ENCODE measurements at places on chromosomes 2 and 18. TPM values are rescaled to one million over a fixed set of nuclear protein-coding genes. Genes with fewer than 3 reads are reported as not detected.
A peak's percentile ranks its signal among the peaks of the same experiment; 100 is the strongest.

The NTSR2 gene
- total RNA-seq, result 0.22 TPM

The CCDC178 gene
- total RNA-seq, result not detected

The UGT1A4 gene
- total RNA-seq, result not detected

The GALR1 gene
- total RNA-seq, result 0.02 TPM

The PHLPP1 gene
- total RNA-seq, result 3.5 TPM

The CNRIP1 gene
- total RNA-seq, result 4.6 TPM

The SEPTIN10 gene
- total RNA-seq, result 26.6 TPM

The RSAD2 gene
- 3.0 TPM for total RNA-seq

The PLEKHM3 gene
- total RNA-seq, result 2.2 TPM

DNA sequence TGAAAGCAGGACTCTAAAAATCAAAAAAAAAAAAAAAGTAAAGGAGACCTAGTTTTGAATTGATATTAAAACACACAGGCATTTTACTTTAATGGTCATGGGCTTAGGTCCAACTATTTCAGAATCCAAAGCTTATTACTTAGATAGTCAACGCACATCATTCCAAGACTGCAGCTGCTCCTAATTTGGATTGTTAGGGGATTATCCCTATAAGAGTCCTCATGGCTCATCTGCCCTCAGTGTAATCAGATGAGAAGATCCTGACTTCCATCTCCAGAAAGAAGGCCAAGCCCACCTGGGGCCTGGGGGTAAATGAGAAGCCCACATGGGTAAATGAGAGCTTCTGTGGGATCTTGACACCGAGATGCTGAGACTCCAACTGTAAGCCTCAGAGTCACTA, 424.2 kb downstream of the NRXN1 start:
- DNase-seq, result no peak

DNA sequence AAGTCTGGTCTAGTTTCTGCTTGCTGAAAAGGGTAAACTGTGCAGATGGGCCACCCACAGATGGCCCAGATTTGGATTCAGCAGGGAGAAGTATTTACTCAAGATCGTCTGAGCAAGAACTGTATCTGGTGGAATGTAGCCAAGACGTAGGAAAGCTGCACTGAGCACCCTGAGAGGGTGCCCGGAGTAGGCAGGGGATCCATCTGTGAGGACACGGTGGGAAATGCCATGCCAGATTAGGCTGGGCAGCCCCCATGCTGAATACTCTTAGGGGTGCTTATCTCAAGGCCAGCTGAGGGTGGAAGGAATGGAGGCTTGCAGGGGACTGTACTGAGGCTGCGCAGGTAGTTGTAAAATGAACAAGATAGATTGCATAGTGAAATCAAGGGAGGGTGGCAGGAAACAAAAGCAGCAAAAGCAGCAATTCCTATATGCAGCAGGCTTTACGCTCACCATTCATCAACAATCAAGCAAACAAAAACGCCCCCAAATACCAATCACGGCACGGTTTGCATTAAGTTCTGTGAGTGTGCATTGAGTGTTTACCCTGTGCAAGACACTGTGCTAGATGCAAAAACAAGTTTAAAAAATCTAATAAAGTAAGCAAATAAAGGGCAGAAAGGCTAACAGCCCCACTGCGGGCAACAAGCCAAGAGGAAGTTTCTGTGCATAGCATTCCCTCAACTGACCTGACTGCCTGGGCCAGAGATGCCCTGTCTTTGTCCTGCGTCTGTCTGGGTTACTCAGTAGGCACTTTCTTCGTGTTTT, 32.2 kb upstream of the LPIN2 start:
- DNase-seq, result peak; percentile 56

DNA sequence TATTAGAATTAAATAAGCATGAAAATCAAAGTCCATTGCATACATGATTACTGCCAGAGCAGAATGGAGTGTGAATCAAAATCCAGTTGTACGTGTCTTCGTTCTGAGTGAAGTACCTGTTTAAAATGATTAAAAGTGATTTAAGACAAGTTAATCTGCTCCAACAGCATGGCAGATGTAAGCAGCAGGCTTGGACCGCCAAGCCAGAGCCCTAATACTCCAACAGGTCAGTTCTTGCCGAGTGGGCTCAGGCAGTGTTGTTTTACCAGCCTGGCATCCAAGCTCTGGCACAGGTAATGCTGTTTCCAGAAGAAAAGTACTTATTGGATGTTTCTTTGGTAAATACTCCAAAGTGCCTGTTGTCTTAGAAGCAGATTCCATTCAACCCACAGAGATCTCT, 171.4 kb upstream of the EPAS1 start:
- DNase-seq, result no peak

GRCh38 chr2:191907091-191907490, 60.2 kb upstream of the CAVIN2 start:
- DNase-seq, result no peak

- DNase-seq, result no peak
These were observed 327.6 kb upstream of the ZEB2 start for GRCh38 chr2:144847347-144848080.

DNA sequence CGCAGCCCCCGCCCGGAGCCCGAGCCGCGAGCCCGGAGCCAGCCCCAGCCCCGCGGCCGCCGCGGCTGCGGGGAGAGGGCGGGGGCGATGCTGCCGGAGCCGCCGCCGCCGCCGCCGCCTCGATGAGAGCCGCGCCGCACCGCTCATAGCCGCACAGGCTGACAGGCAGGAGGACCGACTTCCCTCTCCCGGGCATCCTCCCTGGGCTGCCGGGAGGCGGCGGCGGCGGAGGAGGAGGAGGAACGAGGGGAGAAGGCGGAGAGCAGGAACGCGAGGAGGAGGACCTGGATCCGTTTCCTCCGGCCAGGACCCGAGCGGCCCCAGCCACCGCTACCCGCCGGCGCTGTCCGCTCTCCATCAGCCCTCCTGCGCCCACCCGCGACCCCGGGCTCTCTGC, 370 bp downstream of the KLHL29 start:
- DNase-seq, result peak; percentile 69

GRCh38 chr2:74420006-74420405, 1.4 kb downstream of the C2orf81 start:
- no peak for DNase-seq

DNA sequence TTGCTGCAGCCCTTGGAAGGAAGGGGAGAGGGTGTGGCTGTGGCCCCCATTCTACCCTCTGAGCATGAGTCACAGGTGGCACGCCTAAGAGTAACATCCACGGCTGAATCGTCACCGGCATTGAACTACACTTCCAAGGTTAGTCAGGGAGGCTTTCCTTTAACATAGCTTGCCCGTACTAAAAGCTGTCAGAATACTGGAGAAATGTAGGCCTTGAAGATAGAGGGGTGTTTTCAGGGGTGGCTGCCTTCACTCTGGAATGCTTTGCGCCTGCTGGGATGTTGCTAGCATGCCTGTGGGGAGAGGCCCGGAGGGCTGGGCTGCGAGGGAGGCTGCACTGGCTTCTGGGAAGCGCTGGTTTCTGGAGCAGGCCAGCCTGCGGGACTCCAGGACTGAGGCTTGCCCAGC, 333.7 kb downstream of the AGAP1 start:
- no peak for DNase-seq

DNA sequence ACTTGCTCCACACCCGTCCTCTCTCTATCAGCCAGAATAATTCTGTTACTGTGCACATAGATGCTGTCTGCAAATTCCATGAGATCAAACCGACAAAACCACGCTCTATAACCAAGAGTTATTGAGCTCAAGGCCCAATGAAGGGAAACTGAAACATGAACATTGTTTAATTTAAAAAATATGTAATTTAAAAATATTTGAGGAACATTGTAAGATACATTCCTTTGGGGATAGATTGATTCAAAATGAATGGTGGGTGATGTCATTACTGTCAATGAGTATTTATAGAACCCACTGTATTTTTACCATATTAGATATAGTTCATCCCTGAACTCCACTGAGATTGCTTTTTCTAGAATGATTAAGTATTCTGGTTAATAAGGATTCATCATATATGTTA, 50.4 kb downstream of the NCKAP5 start:
- no peak for DNase-seq

- DNase-seq, result no peak
These were observed 593 bp upstream of the NRBP1 start for GRCh38 chr2:27427863-27428212.

GRCh38 chr2:176804392-176804791, 408.2 kb upstream of the HNRNPA3 start:
- DNase-seq, result no peak

- no peak for DNase-seq
These were observed 17.1 kb downstream of the GATA6 start for GRCh38 chr18:22186484-22186971.

GRCh38 chr18:74951165-74951760, 257.7 kb downstream of the PTGR3 start:
- no peak for DNase-seq

- DNase-seq, result no peak
These were observed 3.7 kb downstream of the GPR35 start for GRCh38 chr2:240628808-240629618.

GRCh38 chr2:28828382-28828781, 17.7 kb downstream of the SPDYA start:
- DNase-seq, result no peak

GRCh38 chr2:187545238-187545751, 8.9 kb downstream of the TFPI start:
- DNase-seq, result no peak

DNA sequence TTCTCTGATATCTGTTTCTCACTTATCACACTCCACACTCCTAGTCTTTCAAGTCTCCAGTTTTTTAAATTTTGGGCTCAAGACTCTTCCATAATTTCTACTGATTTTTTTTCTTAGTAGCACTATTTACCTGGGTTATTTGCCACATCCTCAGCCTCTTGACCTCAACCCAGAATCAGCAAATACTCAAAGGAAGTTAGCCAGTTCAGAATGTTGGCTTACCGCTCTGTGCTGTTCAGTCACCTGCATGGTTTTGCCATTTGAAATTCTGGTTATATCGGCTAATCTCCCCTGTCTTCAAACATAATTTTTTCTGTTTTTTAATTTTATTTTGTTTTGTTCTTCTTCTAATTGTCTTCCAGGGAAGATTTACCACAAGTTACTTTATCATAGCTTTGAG, 412.6 kb downstream of the PTH2R start:
- no peak for DNase-seq

DNA sequence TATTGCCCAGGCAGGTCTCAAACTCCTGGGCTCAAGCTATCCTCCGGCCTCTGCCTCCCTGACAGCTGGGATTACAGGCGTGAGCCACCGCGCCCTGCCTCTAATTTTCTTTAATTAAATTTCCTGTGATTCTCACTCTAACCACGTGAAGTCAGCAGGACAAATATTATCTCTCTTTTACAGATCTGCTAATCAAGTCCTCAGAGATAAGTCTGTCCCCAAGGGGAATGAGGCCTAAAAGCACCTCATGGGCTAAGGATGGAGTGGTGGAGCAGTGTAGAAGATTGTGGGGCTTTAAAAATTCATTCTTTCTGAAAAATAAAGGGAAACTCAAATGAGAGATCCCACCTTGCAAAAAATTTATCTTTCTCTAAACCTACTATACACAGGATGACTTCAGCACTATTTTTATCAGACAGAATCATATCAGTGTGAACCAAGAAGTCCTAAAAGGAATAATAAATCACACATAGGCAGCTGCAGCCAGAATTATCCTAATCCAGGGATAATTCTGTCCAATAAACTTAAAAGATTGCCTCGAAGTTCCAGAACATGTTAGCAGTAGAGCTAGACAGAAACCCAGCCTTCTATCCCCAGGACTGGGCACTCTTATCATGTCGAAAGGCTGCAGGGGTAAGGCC, 38.3 kb upstream of the BMPR2 start:
- no peak for DNase-seq

GRCh38 chr18:47832348-47832747, 98.1 kb downstream of the SMAD2 start:
- DNase-seq, result no peak

- no peak for DNase-seq
These were observed 278.0 kb upstream of the EPHA4 start for GRCh38 chr2:221850076-221850475.
